ENCODE measurements at places on chromosomes 2 and 18.

DNA sequence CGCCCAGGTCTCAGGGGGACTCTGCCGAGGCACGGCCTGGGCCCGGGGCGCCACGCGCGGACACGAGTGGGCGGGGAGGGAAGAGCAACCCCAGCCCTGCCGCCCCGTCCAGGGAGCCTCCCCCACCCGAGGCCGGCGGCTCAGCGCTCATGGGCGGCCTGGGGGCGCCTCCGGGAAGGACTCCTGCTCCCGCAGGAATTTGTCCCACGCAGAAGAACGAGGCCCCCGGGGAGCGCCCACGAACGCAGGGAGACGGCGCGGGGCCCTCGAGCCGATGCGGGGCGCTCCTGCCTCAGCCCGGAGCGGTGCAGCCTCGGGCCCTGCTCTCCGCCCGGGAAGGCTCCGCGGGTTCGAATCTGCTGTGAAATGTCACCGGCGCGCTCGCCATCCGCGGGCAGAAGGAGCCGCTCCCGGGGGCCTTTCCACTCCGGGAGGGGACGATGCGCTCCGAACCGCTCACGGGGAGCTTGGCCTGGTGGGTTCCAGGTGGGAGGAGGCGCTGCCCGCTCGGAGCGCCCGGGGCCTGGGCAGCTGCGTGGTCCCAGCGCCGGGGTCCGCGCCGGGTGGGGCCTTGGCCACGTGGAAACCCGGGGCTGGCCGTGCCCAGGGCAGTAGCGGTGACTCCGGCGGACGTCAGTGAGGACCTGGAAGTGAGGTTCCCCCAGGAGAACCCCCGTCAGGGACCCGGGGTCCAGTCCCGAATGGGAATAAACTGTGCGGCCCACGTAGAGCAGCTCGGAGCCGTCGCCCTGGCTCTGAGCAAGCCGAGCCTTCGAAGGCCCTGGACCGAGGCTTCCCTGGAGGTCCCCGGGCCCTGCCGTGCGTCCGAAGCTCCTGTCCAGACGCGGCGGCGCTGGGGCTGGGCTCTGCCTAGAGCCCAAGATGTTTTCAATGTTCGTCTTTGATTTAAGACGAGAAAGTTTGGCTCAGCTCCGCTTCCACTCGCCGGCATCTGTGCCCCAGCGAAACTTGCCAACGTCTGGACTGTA lies 41.4 kb upstream of the CTDP1 start:
- DNase-seq, result no peak

DNA sequence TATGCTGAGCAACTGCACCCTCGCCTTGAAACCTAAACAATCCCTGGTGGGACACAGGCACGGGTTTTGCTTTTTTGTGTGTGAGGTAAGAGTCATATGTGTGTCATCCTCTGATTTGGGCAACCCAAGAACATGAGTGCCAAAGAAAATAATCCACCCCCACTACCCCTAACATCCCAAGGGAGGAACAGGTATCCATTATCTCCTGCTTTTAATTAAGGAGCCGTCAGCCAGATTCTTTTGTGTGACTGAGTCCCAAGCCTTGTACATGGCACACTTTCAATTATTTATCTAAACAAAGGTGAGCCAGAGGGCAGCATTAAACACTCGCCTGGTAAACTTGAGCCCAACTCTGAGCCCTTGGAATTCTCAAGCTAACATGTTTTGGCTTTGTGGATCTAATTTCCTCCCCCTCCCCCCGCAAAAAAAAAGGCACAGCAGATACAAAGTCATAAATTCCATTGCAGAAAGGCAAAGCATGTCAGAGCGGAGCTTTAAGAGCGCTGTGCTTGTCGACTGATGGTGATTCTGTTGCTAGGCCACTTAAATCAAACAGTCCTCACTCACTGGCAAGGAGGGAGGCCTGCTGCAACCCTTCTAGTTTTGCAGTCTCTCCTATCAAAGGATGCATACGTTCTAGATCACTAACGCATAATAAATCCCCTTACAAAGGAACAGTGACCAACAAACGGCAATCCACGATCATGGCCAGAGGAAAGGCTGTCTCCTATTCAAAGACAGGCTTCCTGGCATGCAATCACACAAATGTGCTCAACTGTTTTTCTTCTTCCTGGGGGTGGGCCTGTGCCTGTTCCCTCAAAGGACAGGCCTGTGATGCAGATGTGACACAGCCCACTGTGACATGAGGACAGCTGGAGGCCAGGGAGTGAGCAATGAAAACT lies 143.5 kb upstream of the LMAN1 start:
- peak; percentile 94 for DNase-seq

GRCh38 chr2:172323861-172324597 lies 103.4 kb upstream of the ITGA6 start:
- DNase-seq, result no peak

DNA sequence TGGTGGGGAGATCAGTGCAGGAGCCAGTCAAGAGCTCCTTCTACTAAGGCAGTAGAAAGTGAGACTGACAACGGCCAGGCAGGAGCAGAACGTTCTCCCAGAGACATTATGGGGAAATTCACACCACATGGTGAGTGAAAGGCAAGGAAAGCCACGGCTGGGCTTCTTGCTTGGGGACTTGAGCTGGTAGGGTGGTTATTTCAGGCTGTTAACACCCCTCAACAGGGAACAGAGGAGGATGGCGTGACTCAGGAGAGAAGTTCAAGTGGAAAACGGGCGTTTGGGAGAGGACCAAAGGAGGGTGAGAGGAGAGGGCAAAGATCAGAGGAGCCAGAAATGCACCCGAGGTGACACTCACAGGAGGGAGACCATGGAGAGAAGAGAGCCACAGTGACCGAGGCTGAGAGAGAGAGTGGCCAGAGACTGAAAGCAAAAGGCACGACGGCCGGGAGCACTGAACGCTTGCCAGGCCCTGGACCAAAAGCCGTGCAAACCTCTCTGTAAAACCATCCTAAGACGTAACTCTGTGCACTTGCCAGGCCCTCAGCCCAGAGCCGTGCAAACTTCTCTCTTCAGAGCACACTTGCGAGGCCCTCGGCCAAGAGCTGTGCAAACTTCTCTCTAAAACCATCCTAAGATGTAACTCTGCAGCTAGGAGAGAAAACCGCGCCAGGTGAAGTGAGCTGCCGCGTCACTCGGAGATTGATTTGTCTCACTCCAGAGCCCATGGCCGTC lies 7.7 kb downstream of the TPO start:
- no peak for DNase-seq

DNA sequence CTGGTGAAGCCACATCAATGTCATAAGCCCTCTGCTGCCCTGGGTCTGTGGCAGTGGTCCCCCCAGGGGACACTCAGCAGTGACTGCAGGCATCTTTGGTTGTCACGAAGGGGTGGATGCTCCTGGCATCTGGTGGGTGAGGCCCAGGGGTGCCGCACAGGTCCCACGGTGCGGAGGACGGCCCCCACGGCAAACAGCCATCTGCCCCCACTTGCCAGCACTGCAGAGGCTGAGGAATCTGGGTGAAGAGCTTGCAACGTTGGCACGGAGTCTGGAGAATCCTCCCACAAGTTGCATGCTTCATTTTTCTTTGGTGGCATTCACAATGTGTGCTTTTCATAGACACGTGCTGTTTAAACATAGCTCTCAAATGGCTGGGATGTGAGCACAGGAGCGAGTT lies 105.1 kb upstream of the PXDN start:
- no peak for DNase-seq

DNA sequence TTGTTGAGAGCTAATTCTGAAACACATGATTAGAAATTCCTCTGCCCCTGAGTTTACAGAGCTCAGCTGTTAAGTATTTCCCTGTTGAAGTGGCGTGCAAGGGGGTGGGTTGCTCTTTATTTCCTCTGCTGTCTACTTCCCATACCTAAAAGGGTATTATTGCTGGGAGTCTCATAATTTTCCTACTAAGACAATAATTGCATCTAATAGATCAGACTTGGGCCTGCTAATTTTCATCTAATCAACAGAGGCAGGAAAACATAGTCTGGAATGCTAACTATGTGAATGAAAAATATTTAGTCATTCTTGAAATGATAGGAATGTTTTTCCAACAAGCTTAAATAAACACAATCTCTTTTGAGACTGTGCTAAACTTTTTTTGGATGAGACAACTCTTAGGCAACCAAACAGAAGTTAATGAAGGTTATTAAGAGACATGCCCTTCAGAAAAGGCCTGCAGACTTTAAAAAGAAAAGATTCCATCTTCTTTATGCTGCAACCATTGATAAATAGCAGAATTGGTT lies 111.4 kb downstream of the FEZ2 start:
- peak; percentile 78 for DNase-seq

DNA sequence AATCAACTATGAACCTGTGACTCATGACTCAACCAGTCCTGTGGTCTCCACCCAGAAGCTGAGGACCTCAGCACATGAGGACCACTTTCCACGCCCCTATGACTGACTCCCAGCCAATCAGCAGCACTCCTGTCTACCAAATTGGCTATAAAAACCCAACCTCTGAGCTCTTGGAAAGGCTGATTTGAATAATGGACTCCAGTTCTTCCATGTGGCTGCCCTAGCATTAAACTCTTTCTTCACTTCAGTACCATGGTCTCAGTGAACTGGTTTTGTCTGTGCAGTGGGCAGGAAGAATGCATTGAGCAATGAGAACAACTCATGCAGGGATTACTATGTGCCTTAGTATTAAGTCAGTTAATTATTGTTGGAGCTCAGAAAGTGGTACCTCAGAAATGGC lies 78.3 kb downstream of the CMPK2 start:
- DNase-seq, result peak; percentile 14

GRCh38 chr2:235143789-235144188 lies 192.0 kb downstream of the SH3BP4 start:
- no peak for DNase-seq

DNA sequence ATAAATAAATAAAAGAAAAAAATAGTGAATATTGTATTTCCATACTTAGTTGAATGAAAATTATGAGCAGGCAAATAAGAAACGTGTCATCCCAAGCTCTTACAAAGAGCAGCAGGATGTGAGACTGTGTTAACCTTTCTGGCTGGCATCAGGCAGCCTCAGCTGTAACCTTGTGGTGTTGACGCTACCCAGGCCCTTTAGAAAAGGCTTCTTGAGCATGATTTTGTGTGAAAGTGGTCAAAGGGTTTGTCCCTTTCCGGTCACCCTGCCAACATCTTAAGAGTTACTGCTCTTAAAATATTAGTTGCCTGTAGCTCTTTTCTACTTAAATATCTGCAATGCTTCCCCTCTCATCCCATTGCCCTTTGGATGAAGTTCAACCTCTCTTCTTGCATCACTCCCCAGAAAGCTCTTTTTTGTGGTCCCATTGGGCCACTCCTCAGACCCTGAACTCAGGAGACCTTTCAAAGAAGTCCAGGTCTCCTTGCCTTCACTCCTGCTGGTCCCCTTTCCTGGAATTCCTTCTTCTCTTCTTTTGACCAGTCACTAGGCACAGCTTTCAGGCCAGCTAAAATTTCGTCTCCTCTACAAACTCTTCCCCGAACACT lies 35.0 kb downstream of the RHOB start:
- no peak for DNase-seq

GRCh38 chr2:118577202-118577601 lies 270.2 kb downstream of the EN1 start:
- no peak for DNase-seq

- DNase-seq, result peak; percentile 84
Observed at GRCh38 chr2:12051831-12052230, 305.4 kb downstream of the LPIN1 start.

- DNase-seq, result no peak
Observed at GRCh38 chr2:157732596-157732995, 103.9 kb upstream of the ACVR1C start.

DNA sequence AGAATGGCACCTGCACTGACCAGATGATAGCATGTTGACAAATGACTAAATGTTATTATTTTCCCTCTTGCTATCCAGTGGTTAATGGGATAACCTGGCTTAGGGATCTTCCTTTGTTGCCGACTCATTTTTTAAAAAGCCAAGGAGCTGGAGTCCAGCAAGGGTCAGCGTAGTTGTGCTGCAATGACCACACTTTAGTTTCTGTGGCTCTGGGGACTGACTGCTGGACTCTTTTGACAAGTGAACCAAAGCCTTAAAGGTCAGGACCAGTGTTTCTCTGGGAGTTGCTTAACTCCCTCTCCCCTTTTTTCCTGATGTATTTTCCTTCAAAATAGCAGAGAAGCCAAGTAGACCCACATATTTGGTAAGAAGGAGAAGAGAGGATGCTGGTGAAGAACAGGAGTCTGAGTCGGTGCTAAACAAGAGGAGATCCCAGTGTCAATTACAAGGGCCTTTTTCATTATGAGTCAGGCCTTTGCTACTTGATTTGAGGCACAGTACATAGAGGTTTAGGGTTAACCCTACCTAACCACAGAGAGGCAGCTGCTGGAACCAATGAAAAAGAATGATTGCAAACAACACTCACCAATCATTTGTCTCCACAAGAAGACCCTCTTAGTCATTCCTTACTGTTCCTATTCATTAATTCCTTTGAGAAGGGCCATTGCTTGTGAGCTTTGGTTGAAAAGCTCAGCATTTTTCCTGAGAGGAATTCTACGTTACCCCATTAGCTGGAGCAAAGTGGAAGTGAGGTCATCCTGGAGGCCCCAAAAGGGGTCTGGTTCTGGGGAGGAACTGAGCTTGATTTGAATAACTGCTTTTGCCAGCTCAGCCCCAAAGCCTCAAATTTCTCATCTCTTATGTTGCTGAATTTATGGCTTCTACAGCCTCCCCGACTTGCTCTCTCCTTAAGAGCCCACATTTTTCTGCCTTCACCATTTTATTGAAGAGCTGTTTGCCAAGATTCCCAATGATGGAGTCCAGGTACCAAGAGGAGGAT lies 137.6 kb upstream of the HNMT start:
- no peak for DNase-seq

DNA sequence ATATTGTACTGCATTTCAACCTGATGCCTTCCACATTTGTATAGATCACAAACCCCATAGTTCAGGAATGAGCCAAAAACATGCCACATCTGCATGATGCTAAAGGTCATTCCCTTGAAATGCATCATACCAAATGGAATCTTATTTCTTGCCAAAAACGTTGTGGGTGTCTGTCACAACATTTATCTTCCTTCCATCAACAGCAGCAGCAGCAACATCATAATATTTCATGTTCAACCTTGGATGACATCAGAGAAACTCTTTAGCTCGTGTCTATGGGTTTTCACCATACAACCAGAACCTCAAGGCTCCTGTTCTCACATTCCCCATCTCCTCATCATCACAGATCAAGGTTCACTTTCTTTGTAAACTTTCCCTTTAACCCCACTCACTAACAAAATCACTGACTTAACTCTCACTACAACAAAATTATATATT lies 221.3 kb upstream of the CTAGE1 start:
- peak; percentile 74 for DNase-seq

GRCh38 chr2:239256350-239256743 lies 144.5 kb downstream of the HDAC4 start:
- no peak for DNase-seq

All from adipocyte (in vitro differentiated cells).